KG1 (cell line): ENCODE measurements at places on chromosomes 7 and 10.

GRCh38 chr7:11193131-11193867 is 219.6 kb downstream of the PHF14 start:
- DNase-seq, result no peak

- no peak for DNase-seq
Observed at GRCh38 chr7:20240080-20240926, 23.1 kb upstream of the MACC1 start.

- no peak for DNase-seq
Observed at GRCh38 chr10:78494179-78494578, 460.5 kb downstream of the RPS24 start.

DNA sequence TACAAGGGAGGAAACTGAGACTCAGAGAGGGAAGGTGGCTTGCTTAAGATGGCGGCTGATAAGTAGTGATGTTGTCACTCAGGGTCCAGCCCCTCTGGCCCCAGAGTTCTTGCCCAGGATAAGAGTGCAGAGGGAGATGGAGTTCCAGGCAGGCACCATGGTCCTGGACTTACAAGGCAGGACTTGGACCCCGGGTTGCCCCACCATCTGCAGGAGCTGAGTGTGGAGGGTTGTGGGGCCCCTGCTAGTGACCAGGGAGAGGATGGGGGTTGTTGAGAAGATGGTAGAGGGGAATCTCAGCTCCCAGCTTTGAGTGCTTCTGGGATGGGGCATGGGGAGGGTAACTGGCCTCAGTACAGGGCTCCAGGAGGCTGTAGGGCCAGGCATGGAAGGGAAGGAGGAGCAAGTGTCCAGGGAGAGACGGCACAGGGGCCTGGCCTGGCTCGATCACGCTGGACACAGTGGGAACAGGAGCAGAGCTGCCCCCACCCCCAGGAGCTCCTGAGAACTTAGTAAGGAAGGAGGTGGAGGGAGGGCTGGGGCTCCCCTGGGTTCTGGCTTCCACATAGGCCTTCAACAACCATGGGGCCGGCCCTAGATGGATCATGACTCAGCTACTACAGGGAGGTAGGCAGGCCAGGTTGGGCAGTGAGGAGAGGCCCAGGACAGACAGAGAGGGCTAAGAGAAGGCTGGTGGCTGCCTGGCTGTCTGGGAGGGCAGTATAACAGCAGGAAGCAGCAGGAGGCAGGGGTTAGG is 28.2 kb downstream of the PPIF start:
- no peak for DNase-seq

DNA sequence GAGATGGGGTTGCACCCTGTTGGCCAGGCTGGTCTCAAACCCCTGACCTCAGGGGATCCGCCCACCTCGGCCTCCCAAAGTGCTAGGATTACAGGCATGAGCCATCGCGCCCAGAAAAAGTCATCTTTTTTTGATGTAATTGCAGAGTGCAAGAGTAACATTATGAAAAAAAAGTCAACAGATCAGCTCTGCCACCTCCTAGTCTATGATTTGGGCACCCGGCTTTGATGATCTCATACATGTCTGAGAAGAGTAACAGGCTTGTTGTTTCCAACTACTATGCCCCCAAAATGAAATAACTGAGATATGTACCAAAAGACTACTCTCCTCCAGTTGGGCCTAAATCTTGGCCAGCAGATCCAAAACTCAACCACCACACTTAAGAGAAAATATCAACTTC is 40.8 kb downstream of the VOPP1 start:
- DNase-seq, result no peak

- DNase-seq, result no peak
Observed at GRCh38 chr10:21807180-21807579, 196.3 kb downstream of the DNAJC1 start.

DNA sequence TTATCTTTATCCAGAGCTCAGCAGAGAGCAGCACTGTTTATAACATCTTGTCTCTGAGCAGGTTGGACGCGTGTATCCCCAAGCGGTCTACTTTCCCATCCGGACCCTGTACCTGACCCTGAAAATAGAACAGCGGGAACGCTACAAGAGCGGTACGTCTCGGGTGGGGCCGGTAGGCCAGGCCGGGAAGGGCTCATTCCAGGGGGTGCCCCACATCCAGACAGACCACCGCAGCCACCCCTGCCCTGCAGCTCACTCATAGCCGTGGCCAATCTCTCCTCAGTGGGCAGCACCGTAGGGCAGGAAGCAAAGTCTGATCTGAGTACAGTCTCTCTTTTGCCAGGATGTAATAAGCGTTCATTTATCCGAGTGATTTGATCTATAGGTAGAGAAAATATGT is 113.7 kb downstream of the TRRAP start:
- no peak for DNase-seq

GRCh38 chr10:88236121-88236743 is 346.9 kb downstream of the RNLS start:
- DNase-seq, result no peak

DNA sequence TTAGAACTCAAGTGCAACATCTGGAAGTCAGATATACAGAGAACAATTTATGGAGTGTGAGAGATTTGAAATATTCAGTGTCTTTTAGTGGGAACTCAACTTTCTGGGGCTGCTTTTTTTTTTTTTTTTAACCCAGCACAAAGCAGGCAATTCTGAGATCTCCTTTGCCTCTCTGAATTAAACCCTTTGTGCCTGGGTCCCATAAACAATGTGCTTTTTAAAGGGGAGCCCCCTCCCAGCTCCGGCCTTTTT is 146.8 kb downstream of the CELF2 start:
- no peak for DNase-seq

DNA sequence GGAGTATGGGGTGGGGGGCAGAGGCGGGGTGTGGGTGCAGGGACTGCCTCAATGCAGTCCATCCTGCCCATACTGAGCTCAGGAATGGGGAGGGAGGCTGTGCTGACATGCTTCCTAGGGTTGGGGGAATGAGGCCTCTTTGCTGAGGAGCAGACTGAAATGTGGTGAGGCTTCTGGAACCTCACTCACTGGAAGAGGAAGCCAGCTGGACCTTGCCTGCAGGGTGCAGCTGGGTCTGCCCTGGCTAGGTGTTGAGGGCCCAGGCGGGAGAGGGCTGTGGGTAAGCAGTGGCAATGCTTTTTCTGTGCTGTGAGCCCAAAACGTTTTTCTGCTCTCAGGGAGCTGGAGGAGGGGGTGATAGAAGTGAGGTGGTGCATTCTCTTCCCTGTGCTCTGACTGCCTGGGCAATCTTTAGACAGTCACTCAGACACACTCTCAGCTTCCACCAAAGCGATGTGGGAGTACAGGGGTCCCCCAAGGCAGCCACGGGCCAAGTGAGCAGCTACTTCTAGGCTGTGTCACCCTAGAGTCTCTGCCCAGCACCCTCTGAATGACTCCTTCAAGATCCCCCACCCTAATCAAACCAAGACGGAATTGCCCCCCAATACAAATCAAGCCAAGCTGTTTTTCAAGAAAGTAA is 41.1 kb upstream of the BMPR1A start:
- no peak for DNase-seq

DNA sequence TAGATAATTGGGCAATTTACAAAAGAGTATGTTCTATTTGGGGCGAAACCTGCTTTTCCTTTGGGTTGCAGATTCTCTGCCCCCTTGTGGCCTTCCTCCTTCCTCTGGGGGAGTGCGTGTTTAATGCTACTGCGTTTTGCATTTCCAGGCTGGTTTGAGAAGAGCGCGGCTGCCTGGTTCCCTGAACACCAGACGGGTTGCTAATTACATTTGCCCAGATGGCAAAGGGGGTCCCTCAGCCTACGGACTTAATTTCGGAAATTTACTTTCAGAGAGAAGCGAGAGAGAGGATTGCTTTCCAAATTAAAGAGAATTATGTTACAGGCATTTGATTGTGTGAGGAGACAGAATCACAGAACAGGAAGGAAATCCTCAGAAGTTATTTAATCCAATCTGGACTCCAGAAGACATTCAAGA is 91.9 kb upstream of the JAZF1 start:
- no peak for DNase-seq

DNA sequence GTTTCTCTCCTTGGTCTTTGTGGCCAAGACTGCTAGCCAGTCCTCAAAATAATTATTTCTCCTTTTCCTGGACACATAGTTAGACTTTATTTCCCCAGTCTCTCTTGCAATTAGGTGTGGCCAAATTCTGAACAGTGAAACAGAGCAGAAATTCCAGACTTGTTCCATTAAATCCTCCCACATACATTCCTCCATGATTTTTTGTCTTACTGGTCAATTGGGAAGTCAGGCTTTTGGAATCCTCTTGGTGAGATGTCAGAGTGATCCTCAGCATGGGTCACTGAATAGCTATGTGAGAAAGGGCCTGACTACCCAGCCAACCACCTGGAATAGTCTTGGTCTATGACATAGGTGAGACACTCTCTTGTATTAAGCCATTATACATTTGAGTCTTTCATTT is 164.2 kb downstream of the DGKI start:
- no peak for DNase-seq

- no peak for DNase-seq
Observed at GRCh38 chr10:52771534-52772445, 794 bp downstream of the MBL2 start.

- no peak for DNase-seq
Observed at GRCh38 chr10:125368146-125368545, 207.8 kb upstream of the CTBP2 start.

DNA sequence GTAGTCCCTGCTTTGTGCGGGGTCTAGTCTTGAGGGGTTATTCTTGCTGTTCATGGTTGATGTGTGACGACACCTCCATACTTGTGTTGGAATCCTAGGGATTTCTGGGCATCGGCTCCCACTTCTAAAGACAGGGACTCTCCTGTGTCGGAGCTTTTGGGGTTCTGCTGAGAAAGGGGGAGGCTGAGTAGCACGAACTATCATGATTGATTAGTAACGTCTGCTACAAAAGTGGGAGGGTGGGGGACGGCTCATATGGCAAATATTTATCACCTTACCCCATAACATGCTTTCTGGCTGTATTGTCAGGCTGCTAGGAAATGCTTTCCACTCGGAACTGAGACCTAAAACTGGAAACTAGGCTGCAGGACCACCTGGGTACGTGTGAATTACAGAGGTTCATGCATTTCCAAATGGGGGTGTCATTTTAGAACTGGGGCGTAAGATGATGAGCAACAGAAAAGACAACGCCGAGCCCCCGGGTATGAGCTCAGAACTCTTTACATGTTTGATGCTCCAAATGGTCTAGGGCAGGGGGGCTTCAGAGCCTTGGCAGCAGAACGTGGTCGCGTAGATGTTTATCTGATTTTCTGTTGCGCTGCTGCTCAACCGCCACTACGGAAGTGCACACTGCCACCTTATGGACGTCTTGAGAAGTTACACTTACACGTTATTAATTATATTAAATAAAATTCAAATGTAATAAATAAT is 15.1 kb upstream of the NME8 start:
- DNase-seq, result no peak
